Inflammatory macrophage treated with lipopolysaccharide for 1 hour (primary cell): ENCODE measurements at places on chromosomes 11 and 22.

DNA sequence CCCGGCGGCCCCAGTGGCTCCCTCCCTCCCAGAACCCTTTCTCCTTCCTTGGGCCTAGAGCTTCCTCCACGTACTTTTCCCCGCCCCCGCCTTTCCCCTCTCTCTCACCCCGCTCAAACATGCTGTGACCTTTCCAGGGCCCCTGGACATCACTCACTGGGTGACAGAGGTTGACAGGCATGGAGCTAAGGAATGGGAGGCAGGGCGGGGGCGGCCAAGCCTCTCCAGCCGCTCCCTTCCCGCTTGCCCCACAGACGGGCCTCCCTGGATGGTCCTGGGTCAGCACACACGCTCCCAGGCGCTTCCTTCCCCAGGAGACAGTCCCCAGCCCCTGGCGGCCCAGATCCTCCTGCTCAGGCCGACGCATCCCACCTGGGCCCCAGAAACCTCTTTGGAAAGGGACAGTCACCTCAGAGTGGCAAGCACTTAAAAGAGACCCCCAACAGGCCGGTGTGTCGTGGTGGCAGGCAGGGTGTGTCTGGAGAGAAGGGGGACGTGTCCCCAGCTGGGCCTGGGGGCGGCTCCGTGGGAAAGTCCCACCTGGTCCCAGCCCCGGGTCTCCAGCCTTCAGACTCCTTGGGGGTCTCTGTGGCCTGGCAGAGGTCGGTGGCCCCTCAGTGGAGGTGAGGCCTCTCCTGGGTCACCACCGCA is 8.8 kb downstream of the H19 start:
- DNase-seq: no peak

- no peak for DNase-seq
Observed at GRCh38 chr11:18590571-18590970, 2.0 kb upstream of the UEVLD start.

- DNase-seq: no peak
Observed at GRCh38 chr11:66291303-66291705, 390 bp upstream of the TMEM151A start.

DNA sequence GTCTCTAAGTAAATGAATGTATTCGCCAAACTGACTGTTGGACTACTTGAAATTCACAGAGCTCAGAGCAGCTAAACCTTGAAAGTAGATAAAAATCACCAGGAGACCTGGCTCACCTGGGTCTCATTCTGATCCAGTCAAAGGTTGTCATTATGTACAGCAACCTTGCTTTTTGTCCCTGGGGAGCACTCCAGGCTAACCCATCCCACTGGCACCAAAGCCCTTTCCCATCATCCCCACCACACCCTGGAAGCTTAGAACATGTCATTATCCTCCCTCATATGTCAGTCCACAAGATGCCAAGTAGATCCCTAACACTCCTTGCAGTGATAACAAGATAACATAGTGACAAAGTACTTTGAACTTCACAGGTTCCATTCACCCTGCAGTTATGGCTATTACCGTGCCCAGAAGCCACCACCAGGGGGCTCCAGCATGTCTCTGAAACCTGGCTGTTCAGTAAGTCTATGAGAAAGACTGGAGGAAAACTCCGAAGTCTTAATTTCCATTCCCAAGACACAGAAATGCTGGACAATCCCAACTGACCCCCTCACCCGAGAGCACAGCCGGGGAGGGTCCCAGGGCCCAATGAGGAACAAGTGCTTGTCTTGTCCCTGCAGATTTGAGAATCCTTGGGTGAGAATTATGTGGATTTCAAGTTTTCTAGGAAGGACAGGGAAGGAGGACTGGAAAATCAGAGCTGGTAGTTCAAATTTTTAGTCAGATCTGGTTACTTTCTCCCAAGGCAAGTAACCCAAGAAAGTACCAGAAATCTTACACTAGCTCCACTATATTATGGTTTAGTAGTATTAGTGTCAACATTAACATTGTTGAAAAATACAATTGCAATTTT is 43.0 kb upstream of the USP47 start:
- DNase-seq: peak; percentile 47

DNA sequence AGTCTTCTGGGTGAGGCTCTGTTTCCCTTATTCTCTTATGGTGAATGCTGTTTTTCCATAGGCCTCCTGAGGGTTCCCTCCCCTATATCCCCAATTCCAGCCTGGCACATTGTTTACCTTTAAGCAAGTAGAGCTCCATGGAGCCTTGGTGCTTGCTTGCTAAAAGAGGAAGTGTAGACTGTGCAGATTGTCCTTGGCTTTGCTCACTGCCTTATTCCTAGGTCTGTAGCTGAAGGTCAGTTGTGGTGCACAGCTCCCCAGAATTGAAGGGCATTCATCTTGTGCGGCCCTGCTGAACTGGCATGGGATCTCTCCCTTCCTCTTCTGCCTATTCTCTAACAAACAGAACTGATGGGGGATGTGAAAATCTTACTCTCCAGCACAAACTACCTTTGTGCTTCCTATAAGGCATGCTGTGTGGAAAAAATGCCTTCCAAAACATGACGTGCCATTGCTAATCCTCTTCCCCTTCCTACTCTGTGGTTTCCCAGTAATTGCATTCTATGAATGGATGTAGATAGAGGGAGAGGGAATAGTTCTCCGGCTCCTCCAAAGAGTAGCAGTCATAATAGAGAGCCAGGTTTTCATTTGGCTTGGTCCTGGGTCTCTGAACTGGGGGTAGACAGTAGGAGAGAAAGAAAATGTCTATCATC is 34.2 kb upstream of the PLET1 start:
- DNase-seq: no peak

DNA sequence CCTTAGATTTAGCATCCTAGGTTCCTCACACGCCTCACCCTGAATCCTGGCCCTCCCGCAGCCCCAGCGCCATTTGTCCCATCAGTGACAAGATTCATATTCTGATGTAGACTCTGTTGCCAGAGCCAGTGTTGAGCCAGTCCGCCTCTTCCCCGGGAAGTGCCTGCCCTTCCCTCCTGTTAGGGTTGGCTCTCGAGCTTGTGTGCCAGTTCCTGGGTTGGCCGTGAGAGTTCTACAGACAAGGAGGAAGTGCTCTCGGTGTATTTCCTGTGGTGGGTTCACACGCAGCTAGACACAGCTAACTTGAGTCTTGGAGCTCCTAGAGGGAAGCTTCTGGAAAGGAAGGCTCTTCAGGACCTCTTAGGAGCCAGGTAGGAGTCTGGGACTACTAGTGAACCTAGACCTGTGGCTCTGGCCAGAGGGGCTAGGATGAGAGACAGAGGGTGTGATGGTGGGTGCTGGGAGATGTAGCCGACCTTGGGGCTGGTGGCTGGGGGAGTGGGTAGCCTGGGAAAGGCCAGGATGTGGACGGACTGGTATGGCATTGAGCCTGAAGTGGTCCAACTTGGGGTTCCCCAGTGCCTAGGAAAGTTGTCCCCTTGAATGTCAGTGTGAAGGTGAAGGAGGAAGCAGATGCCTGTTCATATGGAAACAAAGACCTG is at the start of gene IL18BP:
TSS of gene IL18BP (plus strand) at position 261 of the 662 bp plus-strand sequence. CDS start 1,076 bp downstream, outside the sequence.
- peak; percentile 83 for DNase-seq

GRCh38 chr11:77147668-77148321 is 19.7 kb downstream of the MYO7A start:
- DNase-seq: no peak

GRCh38 chr11:115767047-115767802 is 263.0 kb upstream of the CADM1 start:
- DNase-seq: no peak

GRCh38 chr11:58580311-58580710 is 1.4 kb downstream of the ZFP91 start:
- DNase-seq: no peak

DNA sequence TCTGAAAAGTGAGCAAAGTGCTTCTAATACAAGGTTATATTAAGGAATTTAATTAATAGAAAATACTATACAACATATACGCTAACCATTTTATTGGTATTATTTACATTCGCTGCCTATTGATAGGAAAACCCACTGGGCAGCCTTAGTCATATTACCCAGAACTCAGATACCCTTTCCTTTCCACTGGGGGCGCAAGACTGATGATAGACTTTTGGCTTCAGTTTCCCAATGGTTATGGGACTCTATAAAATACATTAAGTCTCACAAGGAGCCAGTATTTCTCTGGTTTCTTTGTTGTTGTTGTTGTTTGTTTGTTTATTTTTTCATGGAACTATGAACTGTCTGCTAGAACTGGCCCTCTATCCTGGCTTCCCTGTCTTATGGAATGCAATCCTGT is 471.1 kb upstream of the KIRREL3 start:
- DNase-seq: no peak

- no peak for DNase-seq
Observed at GRCh38 chr22:50705851-50706351, 32.1 kb upstream of the ACR start.

DNA sequence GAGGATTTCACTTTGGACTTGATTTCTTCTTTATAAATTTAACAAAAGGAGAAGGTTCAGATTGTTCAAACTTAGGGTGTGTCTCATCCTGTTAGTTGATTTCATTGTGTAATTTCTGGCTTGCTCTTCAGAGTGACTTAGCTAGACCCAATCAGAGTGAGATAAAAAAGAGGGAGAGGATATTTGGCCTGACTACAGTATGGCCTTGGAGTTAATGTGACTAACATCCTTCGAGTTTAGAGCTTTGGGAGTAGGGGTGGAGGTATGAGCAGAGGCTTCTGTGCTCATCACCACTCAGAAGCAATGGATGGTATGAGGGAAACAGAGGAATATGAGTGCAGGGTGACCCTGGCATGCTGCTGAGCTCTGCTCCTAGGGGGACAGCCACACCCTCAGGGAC is 114.2 kb downstream of the ME3 start:
- no peak for DNase-seq
